CD4-positive, alpha-beta memory T cell (primary cell): ENCODE measurements at places on chromosomes 5 and 9.

- H3K27me3 ChIP-seq = no peaks in the 10 kb centered on the region
- no peaks in the 10 kb centered on the region for H3K4me1 ChIP-seq
- DNase-seq = no peak
- H3K27ac ChIP-seq = no peak overlapping the region
- no peak overlapping the region for H3K4me3 ChIP-seq
- no peaks in the 10 kb centered on the region for H3K36me3 ChIP-seq
Measured at GRCh38 chr5:77449277-77449676, 42.8 kb downstream of the WDR41 start.

- no peaks in the 10 kb centered on the region for H3K36me3 ChIP-seq
- H3K27ac ChIP-seq = no peak overlapping the region
- H3K4me3 ChIP-seq = no peak overlapping the region
Measured at GRCh38 chr9:114271556-114272510, 51.1 kb upstream of the ORM1 start.

- H3K36me3 ChIP-seq = no peaks in the 10 kb centered on the region
- DNase-seq = peak; percentile 7
- no peak overlapping the region for H3K4me3 ChIP-seq
- no peak overlapping the region for H3K27ac ChIP-seq
Measured at GRCh38 chr9:108049671-108050494, 560.3 kb upstream of the KLF4 start.

DNA sequence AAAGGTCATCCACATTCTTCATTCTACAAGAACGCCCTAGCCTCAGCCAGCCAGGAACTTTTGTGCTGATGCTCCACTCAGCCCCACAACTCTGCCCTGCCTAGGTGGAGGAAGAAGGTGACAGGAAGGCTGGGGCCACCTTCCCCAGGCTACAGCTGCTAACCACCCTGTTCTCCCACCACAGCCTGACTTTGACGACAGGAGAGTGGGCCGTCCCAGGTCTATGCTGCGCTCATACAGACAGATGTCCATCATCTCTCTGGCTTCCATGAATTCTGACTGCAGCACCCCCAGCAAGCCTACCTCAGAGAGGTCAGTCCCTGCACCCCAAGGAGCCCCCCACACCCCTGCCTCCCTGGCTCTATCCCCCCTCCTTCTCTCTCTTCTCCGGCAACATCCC, 28.2 kb upstream of the FOXI1 start:
- H3K4me1 ChIP-seq = no peaks in the 10 kb centered on the region
- no peak overlapping the region for H3K27ac ChIP-seq

- no peak overlapping the region for H3K4me3 ChIP-seq
- no peaks in the 10 kb centered on the region for H3K27me3 ChIP-seq
- no peak for DNase-seq
- no peaks in the 10 kb centered on the region for H3K4me1 ChIP-seq
Measured at GRCh38 chr9:130480673-130481072, 35.9 kb downstream of the ASS1 start.

DNA sequence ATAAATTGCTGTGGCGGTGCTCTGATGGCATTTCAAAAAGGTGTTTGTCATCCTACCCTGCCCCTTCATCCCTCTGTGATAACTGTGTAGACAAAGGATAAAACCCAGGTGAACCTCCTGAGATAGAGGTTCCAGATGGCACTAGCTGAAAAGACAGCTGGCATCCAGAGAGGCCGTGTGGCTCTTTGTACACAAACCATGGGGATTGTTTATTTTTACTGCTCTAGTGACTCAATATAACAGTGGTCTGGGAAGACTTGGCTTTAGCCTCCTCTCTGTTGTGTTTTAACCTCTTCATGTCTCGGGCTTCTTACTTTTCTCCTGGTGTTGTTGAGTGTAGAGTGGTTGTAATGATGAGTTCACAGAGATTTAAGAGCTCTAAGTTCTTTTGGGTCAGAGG, 48.8 kb downstream of the SH3GL2 start:
- no peak overlapping the region for H3K4me3 ChIP-seq
- H3K4me1 ChIP-seq = no peaks in the 10 kb centered on the region
- no peak for DNase-seq
- no peak overlapping the region for H3K27ac ChIP-seq

- no peak for DNase-seq
- no peak overlapping the region for H3K4me3 ChIP-seq
Measured at GRCh38 chr5:32251871-32252458, 60.8 kb downstream of the MTMR12 start.

DNA sequence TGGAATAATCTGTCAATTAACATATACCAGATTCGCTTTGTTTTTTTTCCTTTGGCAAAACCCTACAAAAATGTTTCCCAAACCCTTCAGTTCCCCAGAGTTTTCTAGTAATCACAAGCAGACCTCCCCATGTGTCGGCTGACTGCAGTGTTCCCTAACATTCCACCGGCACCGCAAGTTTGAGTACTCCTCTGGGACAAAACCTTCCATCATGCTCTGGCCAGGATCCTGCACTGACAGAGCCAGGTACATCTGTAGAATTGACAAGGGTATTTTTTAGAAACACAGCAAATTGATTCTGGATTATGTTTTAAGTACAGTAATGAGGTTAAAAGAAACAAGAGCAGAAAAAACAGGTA, 174.7 kb downstream of the GAS1 start:
- H3K4me3 ChIP-seq = no peak overlapping the region
- H3K27ac ChIP-seq = no peak overlapping the region
- DNase-seq = no peak

DNA sequence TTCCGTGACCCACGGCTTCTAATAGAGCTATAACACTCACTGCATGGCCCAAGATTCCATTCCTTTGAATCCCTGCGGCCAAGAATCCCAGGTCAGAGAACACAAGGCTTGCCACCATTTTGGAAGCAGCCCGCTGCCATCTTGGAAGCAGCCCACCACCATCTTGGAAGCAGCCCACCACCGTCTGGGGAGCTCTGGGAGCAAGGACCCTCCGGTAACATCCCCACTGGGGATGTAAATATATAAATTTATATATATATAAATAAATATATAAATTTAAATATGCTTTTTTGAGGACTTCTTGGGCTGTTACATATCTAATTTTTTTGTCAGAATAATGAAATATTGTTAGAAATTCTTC, 122.4 kb downstream of the FAM170A start:
- H3K36me3 ChIP-seq = no peaks in the 10 kb centered on the region
- H3K4me1 ChIP-seq = no peaks in the 10 kb centered on the region
- H3K4me3 ChIP-seq = no peak overlapping the region
- DNase-seq = no peak
- H3K27ac ChIP-seq = no peak overlapping the region

DNA sequence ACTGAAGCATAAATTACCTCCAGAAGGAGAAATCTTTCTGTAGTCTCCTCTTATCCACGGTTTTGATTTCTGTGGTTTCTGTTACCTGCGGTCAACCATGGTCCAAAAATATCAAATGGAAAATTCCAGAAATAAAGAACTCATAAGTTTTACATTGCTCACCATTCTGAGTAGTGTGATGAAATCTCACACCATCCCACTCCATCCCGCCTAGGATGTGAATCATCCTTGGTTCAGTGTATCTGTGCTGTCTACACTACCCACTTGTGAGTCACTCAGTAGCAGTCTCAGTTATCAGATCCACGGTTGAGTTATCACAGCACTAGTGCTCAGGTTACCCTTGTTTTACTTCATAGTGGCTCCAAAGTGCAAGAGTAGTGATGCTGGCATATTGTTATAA, 371.2 kb downstream of the NFIB start:
- no peaks in the 10 kb centered on the region for H3K36me3 ChIP-seq
- H3K27me3 ChIP-seq = no peaks in the 10 kb centered on the region
- no peak overlapping the region for H3K4me3 ChIP-seq
- no peak overlapping the region for H3K27ac ChIP-seq
- no peaks in the 10 kb centered on the region for H3K4me1 ChIP-seq
